Testis (tissue), 5 donors: ENCODE measurements at places on chromosomes 3 and 15. TPM values are rescaled to one million over a fixed set of nuclear protein-coding genes. Genes with fewer than 3 reads are reported as not detected.

GRCh38 chr15:97691799-97692198 is 268.7 kb upstream of the ARRDC4 start:
- DNase-seq, result no peak

DNA sequence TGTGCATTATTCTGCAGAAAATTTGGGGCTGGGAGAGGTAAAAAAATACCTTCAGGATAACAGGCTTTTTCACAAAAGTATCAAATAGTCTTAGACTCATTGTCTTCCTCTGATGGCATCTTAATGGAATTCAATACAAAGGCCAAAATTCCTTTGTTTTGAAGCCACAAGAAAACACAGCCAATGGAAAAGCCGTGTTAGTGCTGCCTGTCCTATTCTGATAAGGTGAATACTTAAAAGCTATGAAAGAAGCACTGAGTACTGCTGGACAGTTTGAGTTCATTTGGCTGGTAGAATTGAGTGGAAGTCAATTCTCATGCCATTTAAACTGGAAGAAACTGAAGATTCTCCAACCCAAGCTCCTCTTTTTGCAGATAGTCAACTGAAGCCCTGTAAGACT is 395.3 kb upstream of the TPRG1 start:
- DNase-seq, result no peak

GRCh38 chr3:64691051-64691450 is 3.3 kb upstream of the ADAMTS9 start:
- DNase-seq, result no peak

GRCh38 chr15:33612721-33613304 is 302.0 kb downstream of the RYR3 start:
- no peak for DNase-seq

DNA sequence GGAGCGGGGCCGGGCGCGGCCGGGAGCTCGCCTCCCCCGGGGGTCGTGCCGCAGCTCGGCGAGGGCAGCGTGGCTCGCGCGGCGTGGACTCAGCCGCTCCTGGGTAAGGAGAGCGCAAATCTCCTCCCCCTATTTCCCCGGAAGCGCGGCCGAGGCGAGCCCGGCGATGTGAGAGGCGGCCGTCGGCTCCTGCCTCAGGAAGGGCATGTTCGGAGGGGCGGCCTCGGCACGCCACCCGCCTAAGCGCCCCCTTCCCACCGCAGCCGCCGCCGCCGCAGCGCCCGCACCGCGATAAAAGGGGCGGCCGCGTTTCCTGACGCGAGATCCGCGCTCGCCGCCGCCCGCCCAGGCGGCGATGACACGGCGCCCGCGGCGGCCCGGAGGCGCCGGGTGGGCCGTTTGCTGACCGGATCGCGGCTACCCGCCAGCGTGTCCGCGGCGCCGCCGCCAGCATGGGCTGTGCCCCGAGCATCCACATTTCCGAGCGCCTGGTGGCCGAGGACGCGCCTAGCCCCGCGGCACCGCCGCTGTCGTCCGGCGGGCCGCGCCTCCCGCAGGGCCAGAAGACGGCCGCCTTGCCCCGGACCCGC is at the start of gene PDE8A:
TSS of gene PDE8A (plus strand) at position 146 of the 590 bp plus-strand sequence. CDS start at position 453, 307 bp downstream.
- DNase-seq, result peak; percentile 34

IL12A gene
- total RNA-seq, result 0.56 TPM

DALRD3 gene
- 92.0 TPM for total RNA-seq

APOD gene
- total RNA-seq, result 55.0 TPM
